Liver (tissue), 10 donors: ENCODE measurements at places on chromosomes 16 and 17.
A peak's percentile ranks its signal among the peaks of the same experiment; 100 is the strongest.

- no peak for DNase-seq
Observed at GRCh38 chr16:89010210-89010925, 33.4 kb upstream of the CBFA2T3 start.

GRCh38 chr16:55116165-55116920 lies 185.7 kb downstream of the IRX5 start:
- DNase-seq: no peak

GRCh38 chr16:12600116-12600515 lies 203.6 kb downstream of the CPPED1 start:
- no peak for DNase-seq

- no peak for DNase-seq
Observed at GRCh38 chr16:49833085-49833484, 22.8 kb downstream of the ZNF423 start.

GRCh38 chr17:32318071-32318470 lies 23.9 kb downstream of the C17orf75 start:
- no peak for DNase-seq

- peak; percentile 79 for DNase-seq
Observed at GRCh38 chr17:45640141-45640850, 143.8 kb upstream of the CRHR1 start.

GRCh38 chr16:84271866-84272265 lies 22.8 kb upstream of the WFDC1 start:
- no peak for DNase-seq

GRCh38 chr16:47254756-47255155 lies 111.0 kb upstream of the NETO2 start:
- DNase-seq: no peak

DNA sequence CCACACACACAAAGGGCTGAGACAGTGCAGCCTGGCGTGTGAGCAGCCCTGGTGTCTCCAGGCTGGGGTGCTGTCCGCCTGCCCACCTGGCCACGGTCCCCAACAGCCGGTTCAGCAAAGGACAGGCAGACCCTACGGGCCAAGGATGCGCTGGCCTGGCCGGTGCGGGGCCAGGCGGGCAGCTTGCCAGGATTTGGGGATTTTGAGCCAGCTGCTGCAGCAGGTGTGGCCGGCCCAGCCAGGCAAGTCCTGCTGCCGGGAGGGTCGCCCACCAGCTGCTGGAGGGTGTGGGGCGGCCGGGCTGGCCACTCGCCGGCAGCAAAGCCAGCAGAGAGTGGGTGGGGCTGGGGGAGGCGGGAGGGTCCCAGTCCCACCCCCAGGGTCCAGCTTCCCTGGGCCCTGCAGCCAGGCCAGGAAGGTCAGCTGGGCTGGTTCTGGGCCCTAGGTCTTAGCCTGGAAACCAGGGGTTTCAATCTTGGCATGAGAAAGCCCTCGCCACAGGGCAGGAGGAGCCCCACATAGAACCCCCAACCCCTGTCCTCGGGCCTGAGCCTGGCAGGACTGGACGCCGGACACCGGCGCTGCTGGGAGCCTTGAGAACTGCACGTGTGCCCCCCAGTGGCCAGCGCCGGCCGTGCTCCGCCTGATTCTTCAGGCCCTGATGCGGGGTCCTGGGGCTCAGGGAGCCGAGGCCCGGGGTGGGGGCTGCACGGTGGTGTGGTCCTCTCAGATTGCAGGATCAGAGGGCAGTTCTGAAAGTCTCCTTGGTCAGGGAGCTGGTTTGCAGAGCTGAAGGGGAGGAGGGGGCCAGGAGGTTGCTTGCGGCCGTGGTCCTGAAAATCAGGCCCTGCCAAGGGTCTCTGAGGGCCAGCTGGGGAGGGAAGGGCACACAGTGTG lies 17.6 kb upstream of the SSTR5 start:
- DNase-seq: peak; percentile 57

DNA sequence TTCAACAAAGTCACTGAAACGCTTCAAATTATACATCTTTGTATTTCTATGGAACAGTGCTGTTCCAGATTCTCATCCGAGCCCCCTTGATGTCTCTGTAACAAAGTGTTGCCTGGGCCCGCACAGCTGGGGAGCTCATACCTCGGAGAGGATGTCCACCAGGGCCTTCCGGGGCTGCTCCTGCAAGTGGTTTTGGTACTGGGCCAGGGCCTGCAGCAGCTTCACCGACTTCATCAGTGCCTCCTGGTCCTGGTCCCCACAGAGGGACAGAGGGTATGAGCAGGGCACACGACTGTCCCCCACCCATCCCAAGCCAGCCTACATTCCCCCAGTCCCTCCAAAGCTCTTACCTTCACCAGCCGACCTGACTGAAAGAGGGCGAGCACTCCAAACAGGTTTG lies 1.5 kb downstream of the MYBBP1A start:
- no peak for DNase-seq

- no peak for DNase-seq
Observed at GRCh38 chr17:58920773-58921172, 165.1 kb downstream of the PPM1E start.

DNA sequence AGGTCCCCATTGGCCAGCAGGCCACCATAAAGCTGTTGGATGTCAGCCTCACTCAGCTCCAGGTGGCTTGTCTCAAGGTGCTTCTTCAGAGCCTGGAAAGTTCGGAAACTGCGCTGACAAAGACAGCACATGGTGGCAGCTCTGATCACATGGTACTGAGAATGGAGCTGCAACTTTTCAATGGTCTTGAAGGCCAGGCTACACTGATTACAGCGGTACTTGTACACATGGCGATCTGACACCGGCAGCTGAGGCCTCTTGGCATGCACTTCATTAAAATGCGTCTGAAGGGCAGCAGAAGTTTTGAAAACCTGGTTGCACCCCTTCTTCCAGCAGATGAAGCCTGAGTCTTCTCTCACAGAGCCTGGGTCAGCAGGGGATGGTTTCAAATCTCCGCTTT lies 249.7 kb downstream of the ZFHX3 start:
- DNase-seq: no peak

DNA sequence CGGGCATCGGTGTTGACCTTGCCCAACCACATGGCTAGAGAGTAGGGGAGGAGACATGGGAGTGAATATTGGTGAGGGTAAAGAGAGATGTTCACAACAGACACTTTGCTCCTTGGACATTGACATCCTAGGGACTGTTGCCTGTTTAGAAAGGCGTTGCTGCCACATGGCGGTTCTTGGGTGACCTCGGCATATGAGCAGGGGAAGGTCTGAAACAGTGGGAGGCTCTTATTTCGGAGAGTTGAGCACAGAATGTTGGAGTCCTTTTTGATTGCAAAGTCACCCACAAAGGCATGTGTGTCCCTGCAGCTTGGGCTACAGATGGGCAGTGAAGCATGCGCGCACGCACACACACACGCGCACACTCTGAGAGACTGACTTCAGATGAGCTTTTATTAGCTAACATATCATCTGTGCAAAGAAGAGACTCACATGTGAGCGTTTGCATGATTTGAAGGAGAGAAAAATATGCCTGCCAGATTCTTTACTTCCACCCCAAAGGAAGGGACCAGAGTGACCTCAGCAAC lies 104.4 kb downstream of the SHISA9 start:
- no peak for DNase-seq

GRCh38 chr16:50472472-50472871 lies 75.7 kb upstream of the NKD1 start:
- no peak for DNase-seq
